SK-N-SH (cell line): ENCODE measurements at places on chromosomes 3 and 15. TPM values are rescaled to one million over a fixed set of nuclear protein-coding genes. Genes with fewer than 3 reads are reported as not detected.

The A4GNT gene
- polyA plus RNA-seq: not detected in 2 replicates

The TM6SF1 gene
- polyA plus RNA-seq: 0.12 and 0.16 TPM in 2 replicates

GRCh38 chr15:31799319-31799714 lies 231.0 kb upstream of the CHRNA7 start:
- no peak overlapping the region for H3K27ac ChIP-seq
- DNase-seq: no peak
- H3K27me3 ChIP-seq: no peaks in the 10 kb centered on the region
- H3K36me3 ChIP-seq: no peaks in the 10 kb centered on the region
- H3K4me1 ChIP-seq: no peaks in the 10 kb centered on the region

DNA sequence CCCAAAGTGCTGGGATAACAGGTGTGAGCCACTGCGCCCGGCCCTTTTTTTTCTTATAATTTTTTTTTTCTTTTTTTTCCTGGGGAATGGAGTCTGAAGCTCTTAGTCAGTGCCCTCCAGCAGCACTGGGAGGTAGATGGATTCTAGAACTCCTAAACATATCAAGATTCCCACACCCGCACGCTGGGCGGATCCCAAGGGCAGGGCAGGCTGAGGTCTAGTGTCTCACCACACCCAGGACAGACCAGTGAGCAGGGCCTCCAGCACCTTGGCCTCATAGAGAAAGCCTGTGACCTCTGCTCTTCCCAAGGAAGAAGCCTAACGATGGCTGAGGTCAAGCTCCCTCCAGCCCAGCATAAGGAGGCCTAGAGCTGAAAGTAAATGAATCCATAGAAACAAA lies 153.7 kb upstream of the MEF2A start:
- DNase-seq: no peak
- H3K36me3 ChIP-seq: no peaks in the 10 kb centered on the region
- H3K27me3 ChIP-seq: no peaks in the 10 kb centered on the region
- no peak overlapping the region for H3K4me3 ChIP-seq
- H3K4me1 ChIP-seq: peaks cover 18% of the 10 kb centered on the region
- no peak overlapping the region for H3K27ac ChIP-seq

GRCh38 chr3:71532639-71533395 lies 50.7 kb downstream of the FOXP1 start:
- DNase-seq: no peak
- H3K4me3 ChIP-seq: no peak overlapping the region
- peaks cover 20% of the 10 kb centered on the region for H3K4me1 ChIP-seq
- peaks cover 3% of the 10 kb centered on the region for H3K36me3 ChIP-seq
- H3K27ac ChIP-seq: peak overlapping the region; percentile 30
- no peaks in the 10 kb centered on the region for H3K27me3 ChIP-seq

- H3K27me3 ChIP-seq: no peaks in the 10 kb centered on the region
- no peak overlapping the region for H3K27ac ChIP-seq
- no peak overlapping the region for H3K4me3 ChIP-seq
- no peak for DNase-seq
These were observed 27.1 kb upstream of the C3orf49 start for GRCh38 chr3:63791974-63792373.

DNA sequence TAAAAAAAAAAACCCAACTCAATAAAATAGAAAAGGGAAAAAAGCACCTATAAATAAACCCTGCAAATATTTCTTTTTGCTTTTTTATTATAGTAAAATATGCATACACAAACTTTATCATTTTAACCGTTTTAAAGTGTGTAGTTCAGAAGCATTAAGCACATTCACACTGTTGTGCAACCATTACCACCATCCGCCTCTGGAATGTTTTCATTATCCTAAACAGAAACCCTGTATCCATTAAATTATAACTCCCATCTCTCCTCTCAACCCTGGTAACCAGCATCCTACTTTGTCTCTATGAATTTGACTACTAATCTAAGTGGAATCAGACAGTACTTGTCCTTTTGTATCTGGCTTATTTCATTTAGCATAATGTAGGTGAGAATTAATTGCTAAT lies 15.0 kb downstream of the CDCP1 start:
- peaks cover 14% of the 10 kb centered on the region; the same call in 1 of the 2 replicates for H3K4me1 ChIP-seq
- no peaks in the 10 kb centered on the region for H3K36me3 ChIP-seq
- peak overlapping the region; percentile 12; the same call in 1 of the 2 replicates for H3K27ac ChIP-seq

DNA sequence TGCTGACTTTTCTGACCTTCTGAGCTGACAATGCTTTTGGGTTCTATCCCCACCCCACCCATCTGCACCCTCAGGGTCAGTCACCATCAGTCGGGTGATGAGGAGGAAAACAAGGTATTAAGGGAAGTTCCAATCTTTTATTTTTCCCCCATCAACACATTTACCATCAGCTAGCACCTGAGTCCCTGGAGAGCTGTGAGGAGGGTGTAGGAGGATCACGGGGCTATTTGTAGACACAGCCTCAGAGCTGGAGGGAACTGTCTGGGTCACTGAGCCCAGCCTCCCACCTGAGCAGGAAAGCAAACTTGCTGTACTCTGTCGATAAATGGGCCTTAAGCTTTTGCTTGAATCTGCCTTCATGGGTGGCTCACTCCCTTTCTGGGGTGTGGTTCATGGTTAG lies 24.8 kb upstream of the ZFAND6 start:
- H3K27ac ChIP-seq: no peak overlapping the region
- no peak overlapping the region for H3K4me3 ChIP-seq
- DNase-seq: no peak
- no peaks in the 10 kb centered on the region for H3K27me3 ChIP-seq
- H3K4me1 ChIP-seq: peaks cover 9% of the 10 kb centered on the region; the same call in 1 of the 2 replicates
- H3K36me3 ChIP-seq: no peaks in the 10 kb centered on the region

- H3K27ac ChIP-seq: no peak overlapping the region
- H3K4me1 ChIP-seq: no peaks in the 10 kb centered on the region
- DNase-seq: no peak
- no peaks in the 10 kb centered on the region for H3K36me3 ChIP-seq
These were observed 28.1 kb upstream of the KBTBD12 start for GRCh38 chr3:127886956-127887231.
